NCI-H226 (cell line): ENCODE measurements at places on chromosomes 12 and 14.

DNA sequence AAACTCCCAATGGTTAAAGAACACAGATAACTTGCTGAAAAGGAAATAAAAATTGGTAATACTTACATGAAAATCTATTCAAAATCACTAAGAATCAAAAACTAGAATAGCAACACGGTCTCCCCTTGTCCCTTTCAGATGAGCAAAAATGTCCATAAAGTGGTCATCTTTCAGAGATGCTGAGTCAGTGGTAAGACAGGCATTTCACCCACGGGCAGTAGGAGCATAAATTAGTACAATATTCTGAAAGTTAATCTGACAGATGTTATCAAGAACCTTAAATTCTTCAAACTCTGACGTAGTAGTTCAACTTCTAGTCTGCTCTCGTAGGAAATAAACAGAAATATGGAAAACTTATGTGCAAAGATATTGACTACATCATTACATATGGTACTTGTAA lies 33.1 kb upstream of the GNPNAT1 start:
- no peak for DNase-seq

- DNase-seq: no peak
Measured at GRCh38 chr12:72178871-72179270, 93.3 kb upstream of the TRHDE start.

- no peak for DNase-seq
Measured at GRCh38 chr12:64757771-64758170, 1.4 kb downstream of the GNS start.

GRCh38 chr14:64340560-64341196 lies 46.5 kb upstream of the ESR2 start:
- no peak for DNase-seq

DNA sequence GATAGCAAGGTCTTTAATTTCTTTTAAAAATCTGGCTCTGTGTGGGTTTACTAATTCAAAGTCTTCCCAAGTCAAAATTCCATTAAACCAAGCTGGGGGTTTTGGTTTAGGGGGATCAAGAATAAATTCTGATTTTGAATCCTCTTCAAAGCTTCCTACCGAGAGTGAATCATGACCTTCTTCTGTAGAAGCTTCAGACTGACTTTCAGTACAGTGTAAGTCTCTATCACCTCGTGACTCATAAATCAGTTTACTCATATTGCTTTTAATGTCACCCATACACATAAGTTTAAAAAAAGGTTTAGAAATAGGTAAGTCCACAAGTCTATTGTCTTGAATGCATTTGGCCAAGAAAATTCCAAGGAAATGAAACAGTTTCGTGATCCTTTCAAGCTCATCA lies 80.6 kb upstream of the STRN3 start:
- DNase-seq: no peak

GRCh38 chr12:122202017-122202416 lies 1.5 kb upstream of the B3GNT4 start:
- DNase-seq: no peak

DNA sequence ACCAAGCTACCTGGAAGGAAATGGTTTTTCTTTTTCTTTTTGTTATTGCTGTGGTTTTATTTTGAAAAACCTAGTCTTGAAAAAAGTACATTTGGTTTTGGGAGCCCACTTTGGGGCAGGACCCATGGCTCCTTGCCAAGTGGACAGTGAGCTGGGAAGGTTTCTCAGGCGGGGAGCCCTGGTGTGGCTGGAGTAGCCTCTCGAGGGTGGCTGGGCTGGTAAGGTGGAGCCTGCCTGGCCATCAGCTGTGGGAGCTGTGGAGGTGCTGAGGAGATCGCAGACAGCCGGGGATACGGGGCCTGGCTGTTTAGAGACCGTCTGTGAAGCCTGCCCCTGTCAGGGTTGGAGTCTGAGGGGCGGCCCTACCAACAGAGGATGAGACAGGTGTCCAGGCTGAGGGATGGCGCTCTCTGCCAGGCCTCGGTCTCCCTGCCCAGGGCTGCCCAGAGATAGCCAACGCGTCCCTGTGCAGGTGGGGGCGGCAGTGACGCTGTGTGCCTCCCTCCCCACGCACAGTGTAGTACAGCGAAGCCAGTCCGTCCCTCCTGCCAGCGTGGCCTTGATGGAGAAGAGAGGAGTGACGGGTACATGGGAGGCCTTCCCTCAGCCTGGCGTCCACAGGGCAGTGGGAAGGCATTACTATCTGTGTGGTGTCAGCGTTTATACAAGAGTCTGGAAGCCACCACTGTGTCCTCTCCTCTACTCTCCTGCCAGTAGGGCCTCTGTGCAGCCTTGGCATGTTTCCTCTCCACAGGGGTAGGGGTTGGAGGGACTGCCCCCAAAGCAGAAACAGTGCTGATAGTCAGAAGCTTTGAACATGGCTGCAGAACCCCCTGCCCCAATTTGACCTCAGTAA lies 5.9 kb downstream of the RIN3 start:
- DNase-seq: no peak

GRCh38 chr14:95334044-95334443 lies 14.3 kb upstream of the CLMN start:
- no peak for DNase-seq

DNA sequence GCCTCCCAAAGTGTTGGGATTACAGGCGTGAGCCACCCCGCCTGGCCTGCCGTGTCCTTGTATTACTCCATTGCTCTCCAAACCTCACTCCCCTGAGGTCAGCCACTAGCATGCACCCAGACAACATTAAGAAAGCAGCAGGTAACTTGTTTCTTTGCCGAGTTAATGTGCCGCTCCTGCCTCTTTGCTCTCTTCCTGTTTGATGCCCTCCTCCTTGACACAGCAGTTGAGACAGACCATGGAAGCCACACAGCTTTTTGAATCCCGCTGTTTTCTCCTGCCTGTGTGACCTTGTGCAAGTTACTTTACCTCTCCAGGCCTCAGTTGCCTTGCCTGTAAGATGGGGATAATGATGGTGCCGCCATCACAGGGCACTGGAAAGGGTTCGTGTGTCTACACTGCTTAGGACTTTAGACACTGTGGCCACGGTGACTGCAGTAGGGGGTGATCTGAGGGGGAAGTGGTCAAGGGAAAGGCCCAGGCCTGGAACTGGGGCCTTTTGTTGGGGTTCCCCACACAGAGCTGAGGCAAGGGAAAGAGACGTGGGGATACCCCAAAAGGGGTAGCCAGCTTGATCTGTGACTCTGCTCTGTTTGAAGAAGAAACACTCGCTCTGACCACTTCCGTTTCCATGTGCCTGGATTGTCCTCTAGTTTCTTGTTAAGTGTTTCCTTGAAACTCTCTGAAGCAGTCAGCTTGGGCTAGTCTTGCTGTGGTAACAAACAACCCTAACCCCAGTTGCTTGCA lies 69.3 kb downstream of the RIN3 start:
- no peak for DNase-seq

- no peak for DNase-seq
Measured at GRCh38 chr12:113783811-113784210, 182.3 kb downstream of the RBM19 start.
